ENCODE measurements at places on chromosomes 6 and 20.

GRCh38 chr20:25486377-25486776 is 78.9 kb downstream of the GINS1 start:
- DNase-seq = no peak

GRCh38 chr6:115363379-115363778 is 697.3 kb downstream of the FRK start:
- DNase-seq = no peak

GRCh38 chr6:133923938-133924593 is 29.0 kb upstream of the TBPL1 start:
- peak; percentile 56 for DNase-seq

DNA sequence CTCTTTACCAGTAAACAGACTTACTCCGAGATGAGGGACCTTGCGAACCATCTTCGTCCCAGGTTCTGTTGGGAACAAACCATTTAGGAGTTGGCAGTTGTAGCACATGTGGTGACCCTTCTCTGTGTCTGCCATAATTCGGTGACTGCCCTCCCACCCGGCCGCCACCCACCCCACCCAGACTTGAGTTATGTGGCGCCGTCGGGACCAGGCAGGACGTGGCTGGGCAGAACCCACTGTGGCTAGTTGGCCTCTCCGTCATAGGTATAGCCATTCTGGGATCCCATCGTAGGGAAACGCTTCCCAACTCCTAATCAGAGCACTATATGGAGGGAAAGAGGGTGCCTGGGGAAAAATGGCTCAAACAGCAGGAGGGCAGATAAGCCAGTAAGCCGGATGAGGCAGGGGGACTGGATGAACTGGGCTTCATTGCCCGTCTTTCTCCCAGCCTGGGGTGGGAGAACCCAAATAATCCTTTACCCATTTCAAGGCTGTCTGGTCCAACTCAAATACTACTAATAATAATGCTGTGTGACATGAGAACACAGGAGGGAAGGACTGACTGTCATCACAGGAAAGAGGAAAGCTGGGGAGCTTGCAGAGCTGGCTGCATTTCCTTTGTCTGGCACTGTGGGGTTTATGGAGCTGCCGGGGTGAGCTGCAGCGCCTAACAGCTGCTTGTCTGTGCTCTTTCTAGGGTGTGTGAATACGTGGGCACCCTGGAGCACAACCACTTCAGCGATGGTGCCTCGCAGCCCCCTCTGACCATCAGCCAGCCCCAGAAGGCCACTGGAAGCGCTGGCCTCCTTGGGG is 73.0 kb upstream of the PBOV1 start:
- DNase-seq = no peak

DNA sequence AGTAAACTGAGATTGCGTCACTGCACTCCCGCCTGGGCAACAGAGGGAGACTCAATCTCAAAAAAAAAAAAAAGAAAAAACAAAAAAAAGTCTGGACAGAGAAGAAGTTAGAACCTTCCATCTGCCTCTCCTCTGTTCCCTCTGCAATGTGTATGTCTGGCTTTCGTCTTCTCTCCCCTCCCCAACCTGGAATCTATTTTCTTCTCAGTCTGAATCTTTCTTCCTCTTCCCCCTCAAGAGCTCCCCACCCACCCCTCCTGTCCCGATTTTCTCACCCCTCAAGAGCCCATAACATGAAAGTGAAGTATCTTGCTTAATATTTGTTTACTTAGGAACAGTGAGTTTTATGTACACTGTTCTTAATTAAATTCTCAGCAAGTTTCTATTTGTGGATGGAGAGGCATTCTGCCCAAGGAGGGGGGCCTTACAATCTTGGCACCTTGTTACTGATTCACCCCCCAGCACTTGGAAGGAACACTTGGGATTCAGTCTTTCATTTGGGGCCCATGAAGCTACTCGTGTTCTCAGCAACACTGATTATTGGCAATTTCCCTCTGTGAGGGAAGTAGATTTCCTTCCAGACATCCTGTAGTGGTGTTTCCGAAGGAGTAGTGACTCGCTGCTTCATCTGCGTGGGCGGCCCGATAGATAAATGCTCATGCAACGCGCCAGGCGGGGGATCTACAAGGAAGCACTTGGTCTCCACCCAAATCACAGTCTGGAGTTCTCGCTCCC is 69.3 kb upstream of the SRSF6 start:
- DNase-seq = no peak

- no peak for DNase-seq
These were observed 294.2 kb upstream of the JARID2 start for GRCh38 chr6:14951704-14952103.

GRCh38 chr6:118710616-118711015 is 59.2 kb upstream of the CEP85L start:
- DNase-seq = no peak

DNA sequence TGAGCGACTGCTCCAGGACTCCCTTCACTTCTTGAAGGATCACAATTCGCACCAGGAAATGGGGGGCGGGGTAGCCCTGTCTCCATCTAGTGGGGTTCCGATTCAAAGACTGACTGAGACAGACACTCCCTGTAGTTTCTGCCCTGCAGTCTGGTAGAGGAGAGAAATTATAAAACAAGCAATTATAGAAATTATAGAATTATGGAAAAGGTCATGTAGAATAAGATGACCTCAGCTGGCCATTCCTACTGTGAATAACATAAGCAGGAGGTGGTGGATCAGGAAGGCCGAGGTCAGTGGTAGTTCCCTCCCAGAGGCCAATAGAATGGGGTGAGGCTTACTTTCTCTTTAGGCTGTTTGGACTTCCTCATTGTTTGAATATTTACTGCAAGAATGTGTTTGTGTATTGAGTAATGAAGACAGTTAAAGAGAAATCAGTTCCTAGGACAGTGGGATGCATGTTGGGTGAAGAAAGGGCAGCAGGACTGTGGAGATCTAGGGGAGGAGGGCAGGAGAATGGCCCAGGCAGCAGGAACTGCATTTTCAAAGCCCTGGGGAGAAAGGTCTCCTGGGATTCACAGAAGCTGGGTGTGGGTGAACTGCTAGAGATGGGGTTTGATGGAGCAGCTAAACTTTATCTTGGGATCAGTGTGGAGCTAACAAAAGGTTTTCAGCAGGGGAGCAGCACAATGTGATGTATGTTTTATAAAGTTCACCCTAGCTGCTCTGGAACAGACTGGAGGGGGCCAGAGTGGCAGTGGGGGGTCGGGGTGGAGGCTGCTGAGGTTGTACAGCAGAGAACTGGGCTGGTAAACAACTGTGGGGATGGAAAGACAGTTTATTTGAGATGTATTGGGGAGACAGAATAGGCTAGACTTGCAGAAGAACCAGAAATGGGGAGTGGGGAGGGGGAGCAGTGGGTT is 2.1 kb downstream of the ZNF341 start:
- no peak for DNase-seq

DNA sequence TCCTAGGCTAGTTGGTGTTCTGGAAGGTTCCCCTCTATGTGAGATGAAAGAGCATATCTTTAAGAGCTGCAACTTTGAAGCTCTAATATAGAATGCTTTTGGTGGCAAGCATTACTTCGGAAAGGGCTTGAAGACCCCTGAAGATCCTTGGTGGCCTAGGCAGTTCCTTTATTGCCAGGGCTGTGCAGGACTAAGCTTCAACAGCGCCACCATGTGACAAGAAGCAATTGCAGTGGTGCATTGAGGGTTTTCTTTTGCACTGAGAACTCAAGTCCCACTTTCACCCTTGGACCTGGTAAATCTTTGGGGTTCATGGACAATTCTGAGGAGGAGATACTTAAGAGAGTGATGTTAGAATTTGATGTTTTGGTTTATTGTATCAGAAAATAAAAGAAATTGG is 237.4 kb upstream of the GMDS start:
- DNase-seq = no peak

DNA sequence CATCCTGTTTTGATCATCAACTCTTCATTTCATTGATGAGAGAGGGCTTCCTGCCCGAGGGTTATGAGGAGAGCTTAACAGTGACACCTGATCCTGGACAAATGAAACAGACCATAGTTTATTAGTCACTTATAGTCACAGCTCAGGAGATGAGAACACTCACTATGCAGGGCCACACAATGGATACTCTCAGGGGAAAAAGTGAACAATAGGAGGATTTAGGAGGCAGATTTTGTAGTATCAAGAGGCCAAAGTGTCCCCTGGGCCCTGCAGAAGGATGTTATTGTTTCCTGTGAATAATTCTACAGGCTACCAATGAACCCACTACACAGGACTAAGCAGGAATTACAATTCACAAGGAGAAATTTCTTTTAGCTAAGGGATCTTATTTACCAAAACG is 772.8 kb upstream of the MAN1A1 start:
- DNase-seq = no peak

GRCh38 chr6:120058410-120058809 is 708.8 kb upstream of the MAN1A1 start:
- no peak for DNase-seq

DNA sequence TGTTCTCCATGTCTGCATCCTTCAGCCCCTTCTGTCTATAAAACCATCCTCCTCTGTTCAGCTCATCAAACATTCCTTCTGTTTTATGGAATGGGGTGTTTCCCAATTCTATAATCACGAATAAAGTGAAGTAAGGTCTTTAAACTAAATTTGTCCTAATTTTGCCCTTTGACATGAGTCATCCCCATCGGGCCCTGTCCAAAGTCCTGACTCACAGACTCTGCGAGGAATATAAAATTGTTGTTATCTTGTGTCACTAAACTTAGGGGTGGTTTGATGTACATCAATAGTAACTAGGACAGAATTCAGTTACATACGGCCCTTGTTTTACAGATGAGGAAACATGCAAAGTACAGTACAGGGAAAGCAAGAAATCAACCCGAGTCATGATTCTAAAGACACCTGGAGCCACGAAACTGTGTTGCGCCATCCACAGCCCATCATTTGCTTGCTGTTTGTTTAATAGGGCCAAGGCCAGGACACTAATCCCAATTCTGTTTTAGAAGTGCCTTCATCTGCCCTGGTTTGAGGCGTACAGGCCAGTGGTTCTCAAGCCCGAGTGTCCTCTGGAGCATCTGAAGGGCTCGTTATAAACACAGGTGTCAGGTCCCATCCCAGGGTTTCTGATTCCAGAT is 2.8 kb downstream of the ACSS1 start:
- DNase-seq = no peak

DNA sequence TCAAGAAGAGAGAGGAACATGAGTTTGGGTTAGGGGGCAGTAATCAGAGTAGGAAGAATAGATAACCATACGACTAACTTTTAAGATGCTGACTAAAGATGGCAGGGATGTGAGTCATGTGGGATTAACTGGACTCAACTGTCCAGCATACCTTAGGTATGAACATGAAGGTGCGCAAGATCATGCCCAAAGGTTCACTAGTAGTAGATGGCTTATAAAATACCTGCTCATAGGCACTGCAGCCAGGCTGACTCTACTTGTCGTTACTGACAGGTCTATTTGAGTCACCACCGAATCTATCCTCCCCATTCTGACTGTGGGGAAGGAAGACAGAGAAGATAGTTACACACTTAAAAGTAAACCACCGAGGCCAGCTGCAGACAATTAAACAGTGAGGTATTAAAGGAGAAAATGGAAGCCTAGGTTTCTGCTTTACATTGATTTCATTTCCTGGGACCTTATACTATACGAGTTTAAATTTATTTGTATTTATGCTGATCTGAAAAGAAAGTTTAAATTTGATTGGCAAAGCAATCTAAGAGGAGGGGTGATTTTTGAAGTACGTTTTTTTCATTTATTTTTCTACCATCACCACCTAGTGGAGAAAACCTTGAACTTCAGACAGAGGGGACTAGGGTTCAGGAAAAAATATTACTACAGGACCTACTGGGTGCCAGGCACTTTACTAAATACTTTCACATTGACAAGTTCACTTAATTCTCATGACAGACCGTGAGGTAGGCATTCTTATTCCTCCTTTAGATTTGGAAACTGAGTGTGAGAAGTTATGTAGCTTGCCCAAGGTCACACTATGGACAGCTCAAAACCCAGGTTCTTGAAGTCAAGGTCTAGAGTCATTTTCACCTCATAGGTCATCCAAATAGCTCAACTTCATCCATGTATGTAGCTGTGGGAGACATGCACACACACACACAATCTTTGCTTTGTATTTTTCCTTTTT is 4.0 kb upstream of the WRNIP1 start:
- DNase-seq = no peak

- no peak for DNase-seq
These were observed 38.5 kb upstream of the OGFRL1 start for GRCh38 chr6:71250099-71250602.
